ELF-1 (cell line): ENCODE measurements at places on chromosomes 1 and 21.
A peak's percentile ranks its signal among the peaks of the same experiment; 100 is the strongest.

DNA sequence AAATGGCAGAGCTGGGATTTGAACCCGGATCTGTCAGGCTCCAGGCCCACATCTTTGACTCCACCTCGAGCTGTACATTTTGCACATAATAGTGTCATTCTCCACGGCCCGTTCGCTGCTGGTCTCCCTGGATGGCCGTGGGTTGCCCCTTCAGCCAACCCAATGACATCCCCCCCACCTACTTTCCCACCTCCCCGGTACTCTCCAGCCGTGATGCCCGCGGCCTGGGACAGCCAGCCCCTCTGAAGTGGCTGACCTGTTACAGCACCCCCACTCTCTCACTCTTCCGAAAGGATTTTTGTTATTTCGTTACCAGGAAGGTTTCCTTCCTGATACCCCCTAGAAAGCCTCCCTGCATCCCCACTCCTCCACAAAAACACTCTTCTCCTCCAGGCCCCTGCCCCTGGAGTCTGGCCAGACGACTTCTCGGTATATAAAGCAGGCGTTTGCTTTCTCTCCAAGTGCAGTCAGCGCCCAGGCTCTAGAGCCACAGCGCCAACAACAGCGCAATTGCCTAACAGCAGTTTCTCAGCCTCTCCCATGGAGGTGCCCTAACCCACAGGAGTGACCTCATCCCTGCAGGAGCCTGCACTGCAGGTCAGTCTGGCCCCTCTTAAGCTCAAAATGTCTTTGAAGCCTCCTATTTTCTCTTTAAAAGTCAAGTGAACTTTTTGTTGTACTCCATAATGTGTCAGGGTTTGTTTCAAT lies 14.5 kb upstream of the GJB5 start:
- peak; percentile 74 for DNase-seq

DNA sequence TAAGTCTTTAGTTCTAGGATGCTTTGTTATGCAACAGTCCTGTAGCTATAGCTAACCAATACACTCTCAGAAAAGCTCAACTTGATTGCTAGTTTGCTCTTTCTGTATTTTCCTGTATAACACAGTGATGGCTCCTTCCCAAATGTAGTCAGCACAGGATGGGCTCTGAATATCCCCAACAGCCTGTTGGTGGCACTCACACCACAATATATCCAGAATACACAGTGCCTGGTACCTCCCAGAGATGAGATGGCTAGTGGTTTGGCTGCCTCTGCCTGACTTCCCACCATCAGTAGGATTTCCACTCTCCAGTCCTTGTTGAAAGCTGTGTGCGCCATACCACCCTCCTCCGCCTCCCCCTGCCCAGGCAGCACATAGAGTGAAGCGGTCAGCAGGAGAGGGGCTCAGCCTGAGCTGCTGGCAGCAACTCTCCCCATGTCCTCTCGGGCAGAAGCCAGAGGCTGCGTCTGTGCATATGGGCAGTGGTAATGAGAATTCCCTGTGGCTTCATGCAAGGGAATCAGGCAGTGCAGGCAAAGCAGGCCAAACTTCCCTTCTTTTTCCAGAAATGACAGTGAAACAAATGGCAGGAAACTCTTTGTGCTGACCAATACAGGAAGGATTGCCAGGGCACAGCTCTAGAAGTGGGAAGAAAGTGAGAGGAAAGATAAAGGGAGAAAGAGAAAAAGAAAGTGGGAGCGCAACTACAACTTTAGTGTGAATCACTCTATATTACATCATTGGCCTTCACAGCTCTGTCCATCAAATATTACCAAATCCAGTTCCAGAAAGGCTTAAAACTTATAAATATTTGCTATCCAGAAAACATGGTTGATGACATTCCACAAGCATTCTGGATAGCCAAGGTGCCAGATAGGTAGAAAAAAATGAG lies 49.7 kb downstream of the LMX1A start:
- DNase-seq: peak; percentile 24

GRCh38 chr1:229293528-229294204 lies 22.8 kb downstream of the RAB4A start:
- no peak for DNase-seq

- no peak for DNase-seq
Observed at GRCh38 chr21:40768056-40768455, 78.9 kb downstream of the DSCAM start.

DNA sequence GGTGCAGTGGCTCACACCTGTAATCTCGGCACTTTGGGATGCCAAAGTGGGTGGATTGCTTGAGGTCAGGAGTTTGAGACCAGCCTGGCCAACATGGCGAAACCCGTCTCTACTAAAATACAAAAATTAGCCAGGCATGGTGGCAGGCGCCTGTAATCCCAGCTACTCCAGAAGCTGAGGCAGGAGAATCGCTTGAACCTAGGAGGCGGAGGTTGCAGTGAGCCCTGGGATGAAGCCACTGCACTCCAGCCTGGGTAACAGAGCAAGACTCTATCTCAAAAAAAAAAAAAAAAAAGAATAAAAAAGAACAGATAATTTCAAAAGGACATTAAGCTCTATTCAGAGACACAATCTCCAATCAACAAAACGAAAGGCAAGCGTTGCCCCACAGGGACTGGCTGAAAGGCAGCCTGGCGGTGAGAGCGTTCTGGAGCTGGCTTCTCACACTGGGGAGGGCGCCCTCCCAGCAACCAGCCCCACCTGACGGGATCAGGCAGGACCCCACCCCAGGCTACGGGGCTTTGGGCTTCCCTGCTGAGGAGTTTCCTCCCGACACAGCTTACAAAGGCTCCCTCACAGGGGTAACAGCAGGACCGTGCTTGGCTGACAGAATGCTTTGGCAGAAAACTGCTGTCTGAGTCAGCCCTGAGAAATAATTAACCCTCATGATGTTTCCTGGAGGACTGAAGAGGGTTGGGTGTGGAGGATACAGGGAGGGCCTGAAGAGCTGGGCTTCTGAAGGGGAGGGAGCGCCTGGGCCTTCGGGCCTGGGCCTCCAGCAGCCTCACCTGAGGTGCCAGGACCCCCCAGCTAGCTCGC lies 31.1 kb upstream of the SRP9 start:
- peak; percentile 95 for DNase-seq

GRCh38 chr1:94858276-94858675 lies 38.1 kb downstream of the SLC44A3 start:
- no peak for DNase-seq
